ENCODE measurements at places on chromosomes 7 and 10. TPM values are rescaled to one million over a fixed set of nuclear protein-coding genes. Genes with fewer than 3 reads are reported as not detected.

FKBP6 gene
- total RNA-seq, result not detected

TRPV6 gene
- not detected for total RNA-seq

FBXL15 gene
- 25.4 TPM for total RNA-seq

HHEX gene
- total RNA-seq, result 12.5 TPM

CYP3A7 gene
- not detected for total RNA-seq
